Metanephros (tissue), 2 donors: ENCODE measurements at places on chromosomes 1 and 21. TPM values are rescaled to one million over a fixed set of nuclear protein-coding genes. Genes with fewer than 3 reads are reported as not detected.

ETV3L gene
- not detected for total RNA-seq

KRTAP13-2 gene
- not detected for total RNA-seq

UBXN10 gene
- 5.3 TPM for total RNA-seq

CC2D1B gene
- total RNA-seq = 19.0 TPM

LDLRAD1 gene
- total RNA-seq = not detected

SPATA45 gene
- 0.47 TPM for total RNA-seq

ITLN2 gene
- not detected for total RNA-seq

CELA3B gene
- total RNA-seq = not detected

ROR1 gene
- total RNA-seq = 33.9 TPM

OPRD1 gene
- 0.23 TPM for total RNA-seq

ACKR1 gene
- total RNA-seq = 1.6 TPM

LACTBL1 gene
- not detected for total RNA-seq

CHODL gene
- total RNA-seq = 42.3 TPM

FAM151A gene
- 9.3 TPM for total RNA-seq

ACTL8 gene
- not detected for total RNA-seq

TNFRSF25 gene
- 19.4 TPM for total RNA-seq

EPRS1 gene
- total RNA-seq = 63.6 TPM

ZBTB8B gene
- 0.64 TPM for total RNA-seq

SFN gene
- 0.99 TPM for total RNA-seq

EIF4G3 gene
- 46.4 TPM for total RNA-seq

PEX10 gene
- 31.8 TPM for total RNA-seq

ATP13A2 gene
- 24.7 TPM for total RNA-seq
